ENCODE measurements at places on chromosomes 4 and X.

DNA sequence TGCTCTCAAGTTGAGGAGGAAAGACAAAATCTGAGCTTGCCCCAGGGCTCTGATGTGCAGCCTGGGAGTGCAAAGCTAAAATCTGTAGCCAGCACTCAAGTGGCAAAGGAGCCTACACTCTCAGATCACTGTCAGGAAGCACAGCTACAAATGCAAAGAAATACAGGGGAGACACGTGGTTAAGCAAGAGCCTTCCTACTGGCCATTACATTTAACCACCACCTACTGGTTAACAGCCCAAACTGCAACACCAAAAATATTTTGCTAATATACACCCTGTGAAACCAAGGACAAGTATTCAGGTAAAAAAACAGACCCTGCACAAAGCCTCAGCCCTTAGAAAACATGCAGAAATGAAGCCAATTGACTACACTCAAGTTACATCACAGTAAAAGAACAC, 170.4 kb upstream of the FGF16 start:
- no peak for DNase-seq

- no peak for DNase-seq
Measured at GRCh38 chr4:95180531-95181242, 368.1 kb downstream of the UNC5C start.

DNA sequence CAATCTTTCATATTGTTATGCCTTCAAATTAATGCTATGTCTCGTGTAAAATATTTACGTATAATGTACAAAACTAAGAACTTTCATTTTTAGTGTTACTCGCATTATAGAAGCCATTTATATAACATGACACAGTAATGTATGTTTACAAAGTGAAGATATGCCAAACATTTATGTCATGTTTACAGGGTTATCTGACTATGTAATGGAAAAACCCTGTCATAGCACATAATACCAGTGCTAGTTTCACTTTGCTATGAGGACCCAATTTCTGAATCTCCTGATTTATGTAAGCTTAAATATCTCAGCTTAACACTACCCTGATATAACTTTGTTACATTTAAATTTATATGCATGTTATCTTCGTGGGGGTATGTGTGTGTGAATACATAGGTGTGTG, 233.1 kb downstream of the FAT4 start:
- peak; percentile 54 for DNase-seq

DNA sequence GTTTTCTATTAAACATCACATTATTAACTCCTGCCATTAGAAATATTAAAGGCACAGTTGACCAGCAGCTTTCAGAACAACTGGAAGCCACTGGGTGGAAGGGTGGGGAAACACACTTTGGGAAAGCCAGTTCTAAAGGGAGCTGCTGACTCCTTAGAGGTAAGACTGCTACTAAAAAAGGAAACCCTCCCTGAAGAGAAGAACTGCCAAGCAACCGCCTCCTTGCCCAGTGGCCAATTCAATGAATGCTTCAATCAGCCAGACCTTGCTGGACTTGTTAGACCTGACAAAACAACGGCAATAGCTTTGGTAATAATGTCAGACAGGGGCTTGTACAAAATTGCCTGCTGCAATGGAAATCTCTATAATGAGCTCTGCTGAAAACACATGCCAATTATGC, 15.6 kb downstream of the OPHN1 start:
- no peak for DNase-seq

GRCh38 chr4:32268863-32269262, 1548.7 kb downstream of the PCDH7 start:
- DNase-seq = peak; percentile 29

- no peak for DNase-seq
Measured at GRCh38 chr4:128847082-128847724, 37.7 kb downstream of the JADE1 start.

Measured in right lung (tissue), 10 donors.